ENCODE measurements at places on chromosomes 16 and 17.

DNA sequence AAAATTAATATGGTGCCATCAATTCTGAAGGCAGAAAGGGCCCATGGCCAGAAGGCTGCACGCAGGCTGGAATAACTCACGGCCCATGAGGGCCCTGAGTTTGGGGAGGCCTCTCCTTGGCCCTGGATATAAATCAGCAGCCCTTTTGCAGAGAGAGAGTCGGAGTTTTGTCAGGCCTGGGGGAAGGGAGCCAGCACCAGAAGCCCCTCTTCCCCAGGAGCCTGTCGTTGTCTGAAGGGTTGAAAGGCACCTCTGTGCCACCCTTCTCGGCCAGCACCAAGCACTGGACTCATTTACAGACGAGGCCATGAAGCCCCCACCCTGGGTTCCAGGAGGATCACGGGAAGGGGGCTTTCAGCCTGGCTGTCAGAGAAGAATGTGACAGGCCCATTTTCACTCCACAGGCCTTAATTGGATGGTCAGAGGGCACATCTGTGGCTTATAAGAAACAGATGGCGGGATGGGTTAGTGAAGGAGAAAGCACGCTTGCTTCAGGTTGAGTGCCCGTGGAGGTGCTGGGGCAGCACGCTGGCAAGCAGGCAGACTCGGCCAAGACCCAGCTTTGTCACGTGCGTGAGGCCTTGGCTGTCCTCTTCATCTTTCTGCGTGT lies 140.6 kb downstream of the CLEC16A start:
- DNase-seq = no peak

- DNase-seq = peak; percentile 64
Observed at GRCh38 chr16:88781140-88782077, 3.6 kb downstream of the PIEZO1 start.

DNA sequence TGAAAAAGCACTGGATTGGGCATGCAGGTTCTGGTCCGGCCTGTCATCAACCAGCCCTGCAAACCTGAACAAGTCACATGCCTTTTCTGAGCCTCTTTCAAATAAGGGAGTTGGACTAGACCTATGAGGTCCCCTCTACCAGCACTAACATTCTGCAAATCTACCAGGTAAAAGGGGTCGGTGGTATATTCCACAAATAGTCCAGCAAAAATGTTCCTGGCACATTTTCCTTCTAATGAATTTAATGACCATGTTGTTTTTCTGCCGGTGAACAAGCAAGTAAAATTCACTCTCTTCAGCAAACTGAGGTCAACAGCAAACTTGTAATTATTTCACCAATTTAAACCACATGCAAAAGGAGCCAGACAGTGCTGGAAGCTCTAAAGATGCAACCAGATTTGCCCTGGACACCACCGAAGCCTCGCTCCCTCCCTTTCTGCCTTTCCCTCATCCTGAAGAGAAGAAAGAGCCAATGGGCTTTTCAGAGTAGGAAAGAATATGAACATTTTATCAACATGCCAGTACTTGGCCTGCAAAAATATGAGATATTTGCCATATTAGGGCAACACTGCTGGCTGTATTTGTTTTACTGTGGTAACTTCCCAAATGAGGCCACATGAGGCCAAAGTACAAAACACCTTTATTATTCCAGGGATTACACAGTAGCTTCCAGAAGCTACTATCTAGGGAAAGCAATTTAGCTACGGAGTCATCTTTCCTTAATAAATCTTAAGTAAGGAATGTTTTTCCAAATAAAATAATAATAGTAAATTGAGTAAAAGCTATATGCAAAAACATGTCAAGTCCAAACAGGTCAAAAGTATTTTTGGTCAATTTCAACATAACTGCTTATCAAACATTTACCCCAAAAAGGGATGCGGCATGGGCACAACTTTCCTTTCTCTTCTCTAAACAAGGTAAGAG lies 45.0 kb downstream of the USP31 start:
- DNase-seq = no peak

- DNase-seq = no peak
Observed at GRCh38 chr16:54526916-54527315, 240.3 kb upstream of the IRX3 start.

DNA sequence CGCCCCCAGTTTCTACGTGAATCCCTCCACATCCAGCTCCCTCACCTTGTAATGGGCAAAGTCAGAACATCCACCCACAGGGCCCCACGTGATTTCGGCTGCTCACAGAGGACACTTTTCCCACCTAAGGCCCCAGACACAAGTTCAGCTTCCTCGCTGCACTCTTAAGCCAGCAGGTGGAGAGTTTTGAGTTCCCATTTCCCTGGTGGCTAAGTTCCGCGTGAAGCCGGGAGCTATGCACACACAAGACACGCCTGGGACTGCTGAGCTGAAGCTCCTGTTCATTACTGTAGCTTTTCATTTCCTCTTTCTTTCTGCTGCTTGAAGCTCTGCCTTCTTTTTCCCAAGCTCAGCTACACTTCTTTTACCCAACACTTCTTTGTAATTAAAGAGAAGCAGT lies 273.8 kb downstream of the NPIPA8 start:
- DNase-seq = no peak

GRCh38 chr16:2095315-2095853 lies 40.3 kb downstream of the PKD1 start:
- no peak for DNase-seq
